NCI-H187 (cell line): ENCODE measurements at places on chromosomes 16 and 17.

DNA sequence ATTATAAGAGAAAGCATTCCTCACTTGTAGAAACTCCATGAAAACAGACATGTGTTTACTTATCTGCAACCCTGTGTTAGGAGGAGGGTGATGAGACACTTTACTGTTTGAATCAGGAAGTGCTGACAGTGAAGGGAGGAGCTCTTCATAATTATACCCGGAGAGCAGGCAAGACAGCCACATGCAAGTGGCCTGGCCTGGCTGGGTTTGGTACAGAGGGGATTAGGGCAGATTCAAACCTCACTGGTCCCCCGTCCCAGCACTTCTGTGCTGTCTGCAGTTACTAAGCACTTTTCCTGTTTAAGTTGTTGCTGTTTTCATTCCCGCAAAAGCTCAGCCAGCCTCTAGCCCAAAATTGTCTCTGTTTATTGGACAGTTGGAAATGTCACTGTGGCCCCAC lies 78.5 kb downstream of the WWOX start:
- DNase-seq = no peak

DNA sequence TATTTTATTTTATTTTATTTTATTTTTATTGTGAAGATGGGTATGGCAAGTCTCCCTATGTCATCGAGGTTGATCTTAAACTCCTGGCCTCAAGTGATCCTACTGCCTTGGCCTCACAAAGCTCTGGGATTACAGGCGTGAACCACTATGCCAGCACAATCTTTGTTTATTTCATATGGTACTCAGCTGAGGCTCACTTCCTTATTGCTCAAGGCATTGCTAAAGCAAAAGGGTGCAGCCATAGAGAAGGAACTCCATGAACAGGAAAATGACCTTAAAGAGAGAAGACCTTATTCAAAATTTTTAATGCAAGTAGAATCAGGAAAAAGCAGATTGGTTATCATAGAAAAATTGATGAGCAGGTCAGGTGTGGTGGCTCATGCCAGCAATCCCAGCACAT lies 110.6 kb upstream of the RBBP6 start:
- no peak for DNase-seq

GRCh38 chr17:80352991-80353665 lies 61.8 kb upstream of the ENDOV start:
- DNase-seq = no peak

DNA sequence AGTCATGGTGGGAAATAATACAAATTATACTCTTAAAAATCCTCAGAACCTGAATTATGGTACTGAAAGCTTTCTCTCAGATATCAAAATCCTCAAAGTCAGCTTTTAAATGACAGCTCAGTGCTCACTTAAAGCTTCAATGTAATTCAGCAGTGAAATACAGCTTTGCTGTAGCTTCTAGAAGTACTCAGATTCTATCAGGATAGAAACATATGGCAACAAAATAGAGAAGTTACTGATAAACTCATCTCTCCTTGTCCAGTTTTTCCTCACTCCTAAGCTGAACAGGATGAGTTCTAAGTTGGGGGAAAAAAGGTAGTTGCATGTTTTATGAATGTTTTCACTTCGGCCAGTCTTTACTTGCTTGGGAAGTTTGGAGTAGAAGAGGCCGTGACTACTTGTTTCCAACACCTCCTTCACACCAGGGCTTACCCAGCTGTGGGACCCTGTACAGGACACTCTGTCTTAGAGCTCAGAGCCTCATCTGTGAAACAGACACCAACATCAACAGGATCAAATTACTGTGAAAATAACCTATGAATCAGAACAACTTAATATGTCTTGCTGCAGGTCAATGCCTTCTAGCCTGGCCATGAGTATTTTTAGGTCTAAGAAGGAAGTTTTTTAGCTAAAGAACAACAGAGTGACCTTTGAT lies 30.2 kb downstream of the OGFOD1 start:
- DNase-seq = no peak

DNA sequence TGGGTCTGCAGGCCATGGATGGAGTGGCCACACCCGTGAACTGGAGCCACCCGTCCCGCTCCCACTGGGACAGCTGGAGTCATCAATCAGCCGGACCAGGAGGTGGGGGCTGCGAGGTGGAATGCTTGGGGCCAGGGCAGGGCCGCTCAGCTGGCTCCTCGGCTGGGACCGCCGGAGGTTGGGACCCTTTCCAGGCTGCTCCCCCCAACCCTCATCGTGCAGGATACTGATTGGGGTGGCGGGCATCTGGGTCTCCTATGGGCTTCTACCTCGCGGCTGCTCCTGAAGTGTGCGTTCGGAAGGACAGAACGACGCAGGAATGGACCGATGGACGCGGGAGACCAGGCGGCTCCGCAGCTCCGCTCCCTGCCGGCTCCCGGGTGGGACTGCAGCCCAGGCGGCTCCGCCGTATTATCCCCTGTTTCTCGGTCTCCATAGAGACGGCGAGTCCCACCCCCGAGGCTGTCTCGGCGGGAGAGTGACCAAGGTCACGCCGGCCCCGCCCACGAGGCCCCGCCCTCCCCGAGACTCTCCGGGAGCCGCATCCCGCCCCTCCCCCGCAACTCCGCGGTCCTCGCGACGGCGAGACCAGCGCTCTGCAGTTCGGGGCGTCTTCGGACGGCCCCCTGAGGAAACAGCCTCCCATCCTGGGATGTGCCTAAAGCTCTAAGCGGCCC lies at the start of gene TPPP3:
Gene TPPP3 (minus strand): TSS at position 388 of the 677 bp plus-strand sequence. CDS start 2,387 bp downstream, outside the sequence.
- DNase-seq = peak; percentile 67

DNA sequence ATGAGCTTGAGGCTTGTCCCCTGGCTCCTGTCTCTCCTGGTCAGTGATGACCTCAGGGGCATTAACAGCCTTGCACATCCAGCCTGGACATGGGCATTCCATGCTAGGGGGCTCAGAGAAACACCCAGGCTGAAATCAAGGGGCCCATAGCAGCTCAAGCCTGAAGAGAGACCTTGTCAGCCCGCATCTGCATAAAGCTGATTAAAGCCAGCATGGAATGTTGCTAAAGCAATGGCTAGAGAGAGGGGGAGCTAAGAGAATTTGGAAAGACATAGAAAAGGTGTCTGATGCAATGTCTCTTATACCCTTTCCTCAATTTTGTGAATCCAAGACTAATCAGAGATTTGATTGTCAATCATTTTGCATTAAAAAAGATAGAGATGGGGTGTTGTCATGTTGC lies 51.4 kb upstream of the WSCD1 start:
- no peak for DNase-seq

DNA sequence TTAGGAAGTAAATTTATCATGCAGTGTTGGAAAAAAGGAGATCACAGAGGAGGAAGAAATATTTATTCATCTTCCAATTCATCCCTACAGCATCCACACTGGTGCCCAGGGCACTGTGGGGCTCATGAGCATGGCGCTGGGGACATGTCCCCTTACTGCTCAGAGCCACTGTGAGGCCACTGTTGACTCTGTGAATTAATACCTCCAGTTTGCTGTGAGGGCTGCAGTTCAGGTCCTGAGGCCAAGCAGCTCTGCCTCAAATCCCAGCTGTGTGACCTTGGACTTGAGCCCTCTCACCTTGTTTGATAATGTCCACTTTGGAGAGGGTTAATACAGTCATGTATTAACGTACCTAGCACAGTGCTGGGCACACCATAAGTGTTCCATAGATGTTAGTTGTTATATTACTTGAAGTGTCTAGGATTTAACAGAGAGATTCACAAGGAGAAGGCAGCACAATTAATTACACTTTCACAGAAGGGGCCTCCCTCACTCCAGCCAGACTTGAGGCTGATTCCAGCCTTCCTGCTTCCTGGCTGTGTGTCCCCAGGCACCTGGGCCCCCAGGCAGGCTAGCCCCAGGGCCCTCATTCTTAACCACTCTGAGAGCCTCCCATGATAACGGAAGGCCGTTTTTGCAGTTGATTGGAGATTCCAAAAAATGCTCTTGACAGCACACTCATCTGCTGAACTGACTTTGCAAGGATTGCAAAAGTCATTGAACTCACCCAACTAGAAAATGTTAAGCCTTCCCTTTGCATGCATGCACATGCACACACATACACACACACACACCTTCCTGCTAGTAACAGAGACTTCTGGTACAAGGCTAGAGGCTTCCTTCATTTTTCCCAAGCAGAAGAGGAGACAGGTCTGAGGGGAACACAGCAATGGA lies 29.4 kb downstream of the KATNIP start:
- DNase-seq = no peak

- DNase-seq = no peak
Observed at GRCh38 chr17:57751348-57751971, 6.4 kb upstream of the CCDC182 start.

- no peak for DNase-seq
Observed at GRCh38 chr17:34173241-34173640, 81.8 kb upstream of the CCL2 start.

DNA sequence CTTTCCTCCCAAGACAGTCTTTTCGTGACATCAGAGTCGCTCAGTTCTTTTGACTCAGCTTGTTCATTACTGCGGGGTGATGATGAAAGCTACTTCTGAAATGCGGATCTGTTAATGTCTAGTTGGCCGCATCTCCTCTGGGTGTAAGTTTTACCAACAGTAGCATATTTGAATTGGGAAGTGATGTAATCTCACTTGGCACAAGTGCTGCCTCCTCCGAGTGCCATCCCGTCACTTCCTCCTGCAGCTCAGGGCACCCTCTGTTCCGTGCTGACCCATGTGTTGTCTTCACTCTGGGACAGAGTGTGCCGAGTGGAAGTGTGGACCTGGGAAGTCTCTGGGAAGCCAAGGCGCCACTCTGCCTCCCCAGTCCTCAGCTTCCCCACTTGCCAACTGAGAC lies 8.9 kb downstream of the ADAD2 start:
- DNase-seq = no peak

DNA sequence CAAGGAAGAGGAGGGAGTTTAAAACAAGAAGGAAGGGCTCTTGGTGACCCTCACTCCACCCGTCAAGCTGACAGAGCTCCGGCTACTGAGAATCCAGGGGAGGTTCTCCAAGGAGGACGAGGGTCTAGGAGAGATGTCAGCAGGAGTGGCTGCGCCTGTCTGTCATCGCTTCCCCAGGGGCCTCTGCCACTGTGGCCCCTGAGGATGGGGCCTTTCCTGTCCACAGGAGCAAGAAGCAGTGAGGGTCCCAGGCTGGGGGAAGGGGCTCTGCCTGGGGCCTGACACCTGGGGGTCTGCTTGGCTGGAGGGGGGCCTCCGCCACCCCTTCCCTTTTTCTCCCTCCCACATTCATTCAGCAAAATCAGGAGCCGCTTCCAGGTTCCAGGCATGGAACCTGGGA lies 66.5 kb upstream of the TNRC6C start:
- no peak for DNase-seq

DNA sequence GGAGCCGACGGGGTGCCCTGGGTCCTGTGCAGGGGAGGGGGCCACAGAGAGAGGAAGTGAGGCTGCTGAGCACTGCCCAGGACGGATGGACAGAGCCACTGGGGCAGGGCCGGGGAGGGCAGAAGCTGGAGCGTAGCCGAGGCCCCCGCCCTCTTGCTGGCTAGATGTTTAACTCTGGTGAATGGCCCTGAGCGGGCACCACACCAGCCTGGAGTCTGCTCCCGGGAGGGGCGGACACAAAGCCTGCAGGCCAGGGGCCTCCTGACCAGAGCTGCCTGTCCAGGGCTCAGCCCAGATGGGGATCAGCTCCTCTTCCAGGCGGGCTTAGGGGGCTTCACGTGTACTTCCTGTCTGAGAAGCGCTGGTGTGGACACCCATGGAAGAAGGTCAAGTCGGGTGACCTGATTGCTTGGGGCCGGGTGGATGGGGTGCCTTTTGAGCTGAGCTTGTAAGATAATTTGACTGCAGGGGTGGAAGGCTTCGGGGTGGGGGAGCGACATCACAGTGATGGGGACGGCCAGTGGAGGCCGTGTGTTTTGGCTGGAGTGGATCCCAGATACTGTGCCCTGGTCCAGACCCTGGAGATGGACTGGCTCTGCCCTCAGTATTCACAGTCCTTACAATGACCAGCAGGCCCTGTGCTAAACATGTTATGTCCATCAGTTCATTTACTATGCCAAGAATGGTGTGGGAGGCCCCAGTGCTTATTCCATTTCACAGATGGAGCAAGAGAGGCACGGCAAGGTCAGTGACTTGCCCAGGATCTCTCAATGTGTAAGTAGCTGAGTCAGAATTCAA lies 33.7 kb upstream of the CIBAR2 start:
- DNase-seq = no peak

GRCh38 chr17:62653826-62654761 lies 26.6 kb downstream of the MRC2 start:
- DNase-seq = no peak

GRCh38 chr17:82534401-82534812 lies 14.9 kb downstream of the FOXK2 start:
- no peak for DNase-seq

- no peak for DNase-seq
Observed at GRCh38 chr16:3655030-3655395, 522 bp downstream of the DNASE1 start.

- peak; percentile 76 for DNase-seq
Observed at GRCh38 chr17:77542551-77543490, 402.1 kb downstream of the SEC14L1 start.

DNA sequence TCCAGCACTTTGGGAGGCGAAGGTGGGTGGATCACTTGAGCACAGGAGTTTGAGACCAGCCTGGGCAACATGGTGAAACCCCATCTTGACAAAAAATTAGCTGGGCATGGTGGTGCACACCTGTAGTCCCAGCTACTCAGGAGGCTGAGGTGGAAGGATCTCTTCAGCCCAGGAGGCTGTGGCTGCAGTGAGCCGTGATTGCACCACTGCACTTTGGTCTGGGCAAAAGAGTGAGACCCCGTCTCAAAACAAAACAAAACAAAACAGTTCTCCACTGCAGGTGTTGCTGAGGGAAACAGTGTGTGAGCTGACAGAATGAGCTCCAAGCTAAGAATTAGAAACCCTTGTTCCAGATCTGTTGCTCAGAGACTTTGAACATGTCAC lies 35.2 kb upstream of the TBX2 start:
- DNase-seq = no peak

- no peak for DNase-seq
Observed at GRCh38 chr16:79036541-79036940, 564.0 kb downstream of the MAF start.

DNA sequence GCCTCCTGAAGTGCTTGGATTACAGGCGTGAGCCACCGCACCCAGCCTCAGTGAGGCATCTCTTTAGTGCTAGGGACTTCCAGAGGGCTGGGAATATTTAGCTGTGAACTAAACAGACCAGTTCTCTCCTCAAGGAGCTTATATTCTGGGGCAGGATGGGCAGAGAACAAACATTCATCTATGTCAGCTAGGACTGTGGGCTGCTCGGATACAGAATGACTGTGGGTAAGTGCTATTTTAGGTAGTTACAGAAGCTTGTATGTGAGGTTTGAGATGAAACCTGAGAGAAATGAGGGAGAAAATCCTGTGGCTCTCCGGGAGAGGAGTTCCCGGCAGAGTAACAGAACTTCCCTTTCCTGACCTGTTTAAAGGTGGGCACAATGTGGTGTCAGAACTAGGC lies 6.2 kb upstream of the INPP5K start:
- no peak for DNase-seq

- no peak for DNase-seq
Observed at GRCh38 chr17:14270508-14270907, 30.4 kb upstream of the HS3ST3B1 start.

- no peak for DNase-seq
Observed at GRCh38 chr17:40399185-40399584, 18.5 kb downstream of the TOP2A start.

DNA sequence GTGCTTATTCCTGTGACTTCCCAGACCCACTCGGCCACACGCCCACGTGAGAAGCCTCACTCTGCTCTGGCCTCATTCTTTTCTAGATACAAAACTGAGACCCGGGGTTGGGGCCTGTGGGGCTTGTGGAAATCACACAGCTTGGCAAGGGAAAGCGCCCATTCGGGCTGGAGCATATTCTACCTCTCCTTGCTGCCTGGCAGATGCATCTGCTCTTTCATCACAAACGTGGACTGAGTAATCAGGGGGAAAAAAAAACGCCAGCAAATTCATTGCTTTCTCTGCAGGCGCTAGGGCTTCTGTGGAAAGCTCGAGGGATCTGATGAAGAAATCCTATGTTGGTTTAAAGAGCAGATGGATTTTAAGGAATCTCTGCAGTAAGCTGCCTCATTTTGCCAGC lies 44.4 kb downstream of the DNAH9 start:
- no peak for DNase-seq
